ENCODE measurements at places on chromosomes 3 and 15.

DNA sequence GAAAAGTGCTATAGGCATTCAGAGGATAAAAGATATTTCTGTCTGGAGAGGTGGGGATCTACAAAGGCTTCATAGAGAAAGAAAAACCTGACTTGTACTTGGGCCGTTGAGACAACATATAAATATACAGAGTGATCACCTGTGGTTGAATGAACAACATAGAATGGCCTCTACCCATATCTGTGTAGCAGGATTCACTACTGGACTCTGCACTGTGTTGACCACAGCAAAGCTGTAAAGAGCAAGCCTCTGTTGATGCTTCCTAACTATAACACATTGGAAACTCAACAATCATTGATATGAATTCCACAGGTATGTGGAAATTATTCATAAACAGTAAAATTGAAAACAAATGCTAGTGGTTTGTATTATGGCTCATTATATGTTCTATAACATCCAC is 19.1 kb upstream of the LPP start:
- DNase-seq: no peak

DNA sequence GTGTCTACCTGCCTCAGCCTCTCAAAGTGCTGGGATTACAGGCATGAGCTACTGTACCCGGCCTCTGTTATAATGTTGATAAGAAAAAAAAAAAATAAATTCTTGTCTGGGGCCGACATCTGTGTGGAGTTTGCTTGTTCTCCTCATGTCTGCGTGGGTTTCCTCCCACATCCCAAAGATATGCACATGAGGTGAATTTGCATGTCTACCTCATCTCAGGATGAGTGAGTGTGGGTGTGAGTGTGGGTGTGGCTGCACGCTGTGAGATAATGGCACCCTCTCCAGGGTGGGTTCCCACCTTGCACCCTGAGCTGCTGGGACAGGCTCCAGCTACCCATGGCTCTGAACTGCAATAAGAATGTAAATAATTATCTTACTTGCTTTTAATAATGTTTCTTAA is 25.9 kb upstream of the UACA start:
- no peak for DNase-seq

- DNase-seq: no peak
Measured at GRCh38 chr3:122977746-122978466, 49.7 kb downstream of the SEMA5B start.

GRCh38 chr15:45287390-45287956 is 35.4 kb downstream of the SLC28A2 start:
- DNase-seq: no peak

DNA sequence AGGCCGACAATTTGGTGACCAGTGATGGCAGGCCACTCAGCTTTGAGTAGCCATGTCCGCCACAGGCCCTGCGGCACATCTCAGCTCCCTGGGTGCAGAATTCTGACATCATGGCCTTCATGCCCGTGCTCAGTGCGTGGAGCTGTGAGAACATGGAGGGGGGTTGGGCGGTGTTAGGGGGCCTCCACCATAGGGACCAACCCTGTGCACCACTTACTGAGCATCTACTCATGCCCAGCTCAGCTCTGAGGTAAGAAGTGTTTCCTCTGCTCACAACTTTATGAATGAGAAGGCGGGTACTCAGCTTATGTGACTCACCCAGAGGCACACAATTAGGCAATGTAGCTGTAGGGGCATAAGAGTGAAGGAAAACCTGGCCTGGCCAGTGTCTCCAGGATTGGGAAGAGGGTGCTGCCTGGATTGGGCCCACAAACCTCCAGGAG is 10.5 kb downstream of the ACOX2 start:
- no peak for DNase-seq

DNA sequence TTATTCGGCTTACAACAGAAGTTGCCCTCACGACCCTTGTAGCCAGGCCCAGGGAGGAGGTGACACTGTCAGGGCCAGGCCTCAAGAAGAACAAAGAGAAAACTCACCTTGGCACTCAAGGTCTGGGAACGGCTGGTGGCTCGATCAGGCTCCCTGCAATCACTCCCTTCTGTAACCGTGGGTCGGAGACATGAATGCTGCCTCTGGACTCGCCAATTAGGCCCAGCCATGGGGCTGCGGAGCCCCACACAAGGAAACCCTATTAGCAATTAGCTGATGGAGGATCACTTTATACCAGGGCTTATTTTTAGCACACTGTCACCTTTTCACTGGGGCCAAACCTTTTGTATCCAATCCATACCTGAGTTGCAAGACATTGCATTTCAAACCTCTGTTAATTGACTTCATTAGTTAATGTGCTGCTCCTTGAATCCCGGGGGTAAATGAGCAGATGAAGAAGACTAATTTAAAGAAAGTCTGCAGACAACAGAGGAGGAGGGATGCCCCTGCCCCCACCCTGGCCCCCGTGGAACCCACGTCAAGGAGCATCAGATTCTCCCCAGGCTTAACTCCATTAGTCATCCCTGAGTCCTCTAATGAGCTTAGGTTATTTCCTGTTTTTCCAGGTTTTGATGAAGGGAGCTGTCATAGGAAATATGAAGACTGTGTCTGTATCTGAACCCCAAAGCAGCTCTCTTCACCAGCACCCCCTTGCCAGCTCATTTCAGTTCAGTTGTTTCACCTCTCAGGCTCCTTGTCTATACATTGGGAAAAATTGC is 255.3 kb downstream of the RORA start:
- DNase-seq: no peak

DNA sequence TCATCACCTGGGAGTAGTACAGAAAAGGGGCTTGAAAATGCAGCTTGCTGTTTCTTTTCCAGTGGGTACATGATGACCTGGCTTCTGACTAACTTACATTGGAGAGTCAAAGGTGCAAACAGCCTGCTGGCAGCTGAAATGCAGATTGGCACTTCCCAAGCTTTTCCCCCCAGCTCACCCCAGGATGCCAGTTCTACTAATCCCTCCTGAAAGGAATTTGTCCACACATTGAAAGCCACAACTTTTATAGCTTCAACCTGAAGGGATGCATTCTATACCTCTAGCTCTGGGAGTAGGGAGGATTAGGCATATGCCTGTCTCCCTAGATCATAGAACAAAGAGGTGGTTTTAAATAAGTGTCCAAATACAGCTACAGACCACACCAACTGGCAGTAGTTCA is 281.7 kb downstream of the EFHB start:
- no peak for DNase-seq

DNA sequence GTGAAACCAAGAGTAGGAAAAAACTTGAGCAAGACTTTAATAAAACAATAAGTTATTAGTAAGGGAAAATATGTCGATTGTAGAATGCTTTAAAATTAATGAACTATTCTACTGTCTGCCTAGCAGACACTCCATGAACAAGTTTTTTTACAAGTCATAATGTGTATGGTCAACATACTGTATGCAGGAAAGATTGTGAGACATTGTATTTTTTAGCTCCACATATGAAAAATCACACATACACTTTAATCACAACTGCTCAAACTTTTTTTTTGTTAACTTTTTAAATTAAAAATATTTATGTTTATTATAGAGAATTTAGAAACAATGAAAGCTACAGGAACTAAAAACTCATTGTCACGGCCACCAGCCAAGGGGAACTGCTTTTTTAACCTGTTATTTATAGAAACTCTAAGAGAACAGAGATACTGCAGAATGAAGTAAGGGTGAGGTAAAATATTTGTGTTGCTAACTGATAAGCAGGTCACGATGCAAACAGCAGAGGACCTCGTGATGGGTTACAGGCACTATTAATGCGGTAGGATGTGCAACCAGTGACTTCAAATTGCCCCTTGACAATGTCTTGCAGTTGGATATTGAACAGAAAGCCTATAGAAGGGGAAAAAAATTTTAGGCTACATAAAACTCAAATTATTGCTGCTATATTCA is 53.0 kb downstream of the THSD4 start:
- DNase-seq: no peak

GRCh38 chr3:55074796-55075195 is 146.9 kb upstream of the LRTM1 start:
- DNase-seq: no peak

- no peak for DNase-seq
Measured at GRCh38 chr15:67146875-67147381, 81.5 kb downstream of the SMAD3 start.

DNA sequence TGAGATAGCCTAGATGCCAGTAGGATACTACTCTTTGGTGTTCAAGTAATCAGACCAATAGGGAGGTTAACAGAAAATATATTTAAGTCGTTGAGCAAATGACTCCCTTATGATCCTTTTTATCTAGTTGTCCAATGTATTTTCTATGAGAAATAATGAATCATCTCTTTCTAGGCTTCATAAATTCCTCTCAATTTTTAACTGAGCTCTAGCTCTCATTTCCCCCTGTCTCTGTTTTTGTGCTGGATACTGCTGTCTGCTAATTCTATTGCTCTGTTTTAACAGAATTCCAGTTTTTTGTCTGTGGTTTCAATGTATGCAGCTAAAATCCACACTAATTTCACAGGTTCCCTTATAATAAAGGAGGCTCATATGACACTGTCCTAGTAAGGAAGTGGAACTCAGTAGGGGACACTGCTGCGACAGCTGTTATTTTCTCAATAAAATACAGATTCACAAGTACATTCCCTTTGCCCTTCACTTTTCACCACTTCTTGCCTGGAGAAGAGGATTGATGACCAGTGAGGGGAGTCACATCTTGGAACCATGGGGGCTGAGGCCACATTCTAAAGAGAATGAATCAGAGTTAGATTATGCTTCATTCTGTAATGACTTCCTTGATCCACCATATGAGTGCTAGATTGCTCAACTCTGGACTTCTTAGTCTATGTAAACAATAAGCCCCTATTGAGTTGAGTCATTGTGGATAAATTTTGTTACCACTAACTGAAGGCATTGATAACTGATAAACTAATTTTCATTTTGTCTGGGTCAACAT is 558.7 kb upstream of the KCNMB2 start:
- DNase-seq: no peak

DNA sequence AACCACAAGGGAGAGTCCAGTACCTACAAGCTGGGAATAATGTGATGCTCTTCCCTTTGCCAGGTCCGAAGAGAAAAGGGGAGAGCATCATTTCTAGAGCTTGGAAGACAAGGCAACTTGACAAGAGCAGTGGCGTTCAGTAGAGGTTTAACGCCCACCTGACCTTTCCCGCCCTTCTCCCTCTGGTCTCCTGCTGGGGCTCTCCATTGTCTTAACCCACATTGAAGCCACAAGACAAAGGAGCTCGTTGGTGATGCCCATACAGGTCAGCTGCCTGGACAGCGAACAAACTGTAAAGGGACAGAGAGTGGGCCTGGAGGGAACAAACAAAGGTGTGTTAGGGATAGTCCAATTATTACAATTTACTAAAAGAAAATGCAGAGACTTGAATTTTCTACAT is 13.1 kb upstream of the DUT start:
- no peak for DNase-seq

- no peak for DNase-seq
Measured at GRCh38 chr3:197495059-197495455, 60.7 kb downstream of the BDH1 start.

GRCh38 chr3:194485468-194485880 is 1.3 kb downstream of the ATP13A3 start:
- no peak for DNase-seq

DNA sequence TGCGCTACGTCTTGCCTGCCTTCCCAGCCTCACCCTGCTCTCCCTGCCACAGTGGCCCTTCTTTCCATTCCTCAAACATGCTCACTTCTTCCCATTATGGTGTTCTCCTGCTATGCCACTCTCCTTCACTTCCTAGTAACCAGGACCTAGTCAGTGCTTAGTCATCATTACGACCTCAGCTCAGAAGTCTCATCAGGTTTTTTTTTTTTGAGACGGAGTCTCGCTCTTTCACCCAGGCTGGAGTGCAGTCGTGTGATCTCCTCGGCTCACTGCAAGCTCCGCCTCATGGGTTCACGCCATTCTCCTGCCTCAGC is 149.5 kb downstream of the GREM1 start:
- no peak for DNase-seq

DNA sequence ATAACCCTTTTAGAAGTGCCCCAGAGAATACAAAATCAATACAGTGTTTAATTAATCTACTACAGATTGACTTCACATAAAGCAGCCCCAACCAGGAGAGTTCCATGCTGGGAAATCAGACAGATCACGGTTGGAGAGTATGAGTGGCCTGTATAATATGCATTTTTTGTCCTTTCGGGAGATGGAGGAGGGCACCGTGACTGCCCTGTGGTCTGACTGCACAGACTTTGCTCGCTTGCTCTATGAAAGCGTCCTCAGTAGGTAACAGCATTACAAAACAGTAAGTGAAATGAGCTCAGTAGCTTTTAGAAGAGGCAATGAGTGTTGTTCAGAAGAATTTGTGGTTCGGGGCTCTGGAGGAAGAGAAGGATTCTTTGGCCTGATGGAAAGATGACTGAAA is 34.2 kb upstream of the SKIL start:
- no peak for DNase-seq

- no peak for DNase-seq
Measured at GRCh38 chr3:150727653-150728502, 24.2 kb upstream of the ERICH6 start.

DNA sequence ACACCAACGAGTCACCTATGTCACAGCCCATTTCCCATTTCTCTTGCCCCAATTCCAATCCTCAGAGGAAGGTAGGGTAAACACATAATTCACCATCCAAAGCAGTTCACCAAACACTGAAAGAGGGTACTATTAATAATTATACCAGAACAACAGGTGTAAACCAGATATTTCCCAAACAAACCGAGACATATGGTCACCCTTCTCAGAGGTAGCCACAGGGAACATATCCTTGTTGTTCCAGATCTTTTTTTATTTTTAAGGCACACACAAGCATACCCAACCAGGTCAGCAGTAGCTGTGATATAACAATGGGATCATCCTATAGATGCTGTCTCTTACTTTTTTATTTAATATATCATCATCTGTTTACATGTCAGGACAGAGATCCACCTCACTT is 24.7 kb downstream of the MAGI1 start:
- DNase-seq: no peak

DNA sequence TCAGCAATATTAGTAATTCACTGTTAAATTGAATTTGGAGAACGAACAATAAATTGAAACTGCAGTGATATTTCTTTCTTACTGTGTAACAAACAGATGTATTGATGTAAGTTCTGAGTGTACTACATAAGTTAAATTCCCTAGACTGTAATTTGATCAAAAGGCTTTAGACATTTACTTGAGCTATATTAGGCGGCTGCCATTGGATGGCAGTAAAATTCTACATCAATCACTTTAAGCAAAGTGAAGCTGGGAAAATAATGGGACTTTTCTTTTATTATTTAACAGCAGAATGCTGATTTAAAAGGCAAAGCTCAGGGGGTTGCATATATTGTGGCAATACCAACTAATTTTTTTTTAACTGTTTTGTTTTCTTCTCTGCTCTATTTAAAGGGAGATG is 212.6 kb upstream of the PLSCR5 start:
- DNase-seq: no peak
